SK-N-SH treated with all-trans-retinoic acid at 6 μM for 48 hours (cell line): ENCODE measurements at places on chromosomes 13 and 19.
A peak's percentile ranks its signal among the peaks of the same experiment; 100 is the strongest.

DNA sequence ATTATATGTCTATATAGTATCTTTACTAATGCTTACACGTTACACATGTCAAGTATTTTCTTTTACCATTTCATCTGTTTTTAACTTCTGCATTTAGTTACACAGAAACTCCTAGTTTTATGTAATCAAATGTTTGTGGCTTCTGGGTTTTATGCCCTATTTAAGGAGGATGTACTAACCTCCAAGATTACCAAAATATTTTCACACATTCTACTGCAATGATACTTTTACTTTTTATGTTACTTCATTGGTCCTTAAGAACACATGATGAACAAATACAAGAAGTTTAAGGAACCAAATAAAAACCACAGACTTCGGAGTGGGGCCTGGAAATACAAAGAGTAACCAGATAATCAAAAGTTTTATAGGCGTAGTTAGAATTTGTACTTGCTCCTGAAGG, 37.2 kb downstream of the ZC3H13 start:
- ATAC-seq, result no peak

GRCh38 chr13:99896369-99897075, 75.0 kb downstream of the ZIC5 start:
- no peak for ATAC-seq

DNA sequence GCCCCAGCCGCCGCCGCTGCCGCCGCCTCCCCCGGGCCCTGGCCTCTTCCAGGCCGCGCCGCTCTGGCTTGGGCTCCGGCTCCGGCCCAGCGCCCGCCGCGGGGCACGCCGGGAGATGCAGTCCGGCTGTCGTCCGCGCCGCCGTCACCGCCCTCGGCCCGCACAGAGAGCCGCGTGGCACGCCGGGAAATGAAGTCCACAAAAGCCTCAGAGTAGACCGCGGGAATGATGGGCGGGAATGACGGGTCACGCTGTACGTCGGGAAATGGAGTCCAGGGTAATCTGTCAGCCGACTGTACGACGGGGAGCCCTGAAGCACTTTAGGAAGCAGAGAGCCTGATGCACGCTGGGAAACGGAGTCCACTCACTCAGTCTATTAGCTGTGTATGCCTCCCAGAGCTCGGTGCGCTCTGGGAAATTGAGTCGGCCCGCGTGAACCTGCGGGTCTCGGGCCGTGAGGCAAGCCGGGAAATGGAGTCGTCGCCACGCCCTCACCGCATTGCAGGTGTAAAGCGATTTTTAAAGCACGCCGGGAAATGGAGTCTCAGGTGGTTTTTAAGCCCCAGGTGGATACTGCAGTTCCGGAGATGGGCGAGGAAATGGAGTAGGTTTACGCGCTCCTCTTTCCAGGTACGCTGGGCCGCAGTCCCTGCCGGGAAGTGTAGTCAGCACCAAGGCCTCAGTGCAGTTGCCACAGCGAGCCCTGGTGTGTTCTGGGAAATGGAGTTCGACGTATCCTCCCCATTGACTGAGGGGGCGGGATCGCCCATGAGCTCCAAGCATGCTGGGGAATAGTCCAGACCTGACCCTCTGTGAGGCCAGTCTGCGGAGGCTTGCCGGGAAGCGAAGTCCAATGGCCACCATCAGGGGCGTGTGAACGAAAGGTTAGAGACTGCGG, at the start of gene GSK3A:
Gene GSK3A, minus strand, starts transcription at position 91 of the 898 bp plus-strand sequence. CDS start 137 bp downstream, outside the sequence.
- ATAC-seq, result peak; percentile 87

DNA sequence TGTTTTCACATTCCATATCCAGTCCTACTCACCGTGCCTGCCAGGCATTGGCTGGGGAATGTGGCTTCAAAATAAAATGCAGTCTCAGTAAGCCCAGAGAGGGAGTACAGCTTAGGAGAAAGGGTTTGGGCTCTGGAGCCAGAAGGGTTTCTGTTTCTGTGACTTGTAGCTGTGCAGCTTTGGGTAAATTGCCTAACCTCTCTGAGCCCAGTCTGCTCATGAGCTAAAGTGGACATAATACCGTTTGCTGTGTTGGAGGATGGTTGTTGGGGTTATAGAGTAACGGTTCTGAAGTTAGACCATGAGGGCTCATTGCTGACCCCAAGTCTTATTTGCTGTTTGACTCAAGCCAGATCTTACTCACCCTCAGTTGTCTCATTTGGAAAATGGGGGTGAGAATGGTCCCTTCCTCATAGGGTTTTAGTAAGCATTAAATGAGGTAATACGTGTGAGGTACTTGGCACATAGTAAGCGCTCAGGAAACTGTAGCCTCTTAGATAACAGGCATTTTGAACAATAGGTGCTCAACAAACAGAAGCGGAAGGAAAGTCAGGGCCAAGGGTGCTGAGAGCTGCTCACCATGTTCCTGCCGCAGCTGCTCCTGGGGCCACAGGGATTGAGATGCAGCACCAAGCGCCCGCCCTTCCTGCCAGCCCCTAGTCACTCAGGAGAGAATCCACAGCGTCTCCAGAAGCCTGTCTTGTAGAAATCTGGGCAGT, 45.5 kb downstream of the C13orf42 start:
- no peak for ATAC-seq

GRCh38 chr13:101875717-101876393, 423.4 kb downstream of the ITGBL1 start:
- ATAC-seq, result peak; percentile 79

DNA sequence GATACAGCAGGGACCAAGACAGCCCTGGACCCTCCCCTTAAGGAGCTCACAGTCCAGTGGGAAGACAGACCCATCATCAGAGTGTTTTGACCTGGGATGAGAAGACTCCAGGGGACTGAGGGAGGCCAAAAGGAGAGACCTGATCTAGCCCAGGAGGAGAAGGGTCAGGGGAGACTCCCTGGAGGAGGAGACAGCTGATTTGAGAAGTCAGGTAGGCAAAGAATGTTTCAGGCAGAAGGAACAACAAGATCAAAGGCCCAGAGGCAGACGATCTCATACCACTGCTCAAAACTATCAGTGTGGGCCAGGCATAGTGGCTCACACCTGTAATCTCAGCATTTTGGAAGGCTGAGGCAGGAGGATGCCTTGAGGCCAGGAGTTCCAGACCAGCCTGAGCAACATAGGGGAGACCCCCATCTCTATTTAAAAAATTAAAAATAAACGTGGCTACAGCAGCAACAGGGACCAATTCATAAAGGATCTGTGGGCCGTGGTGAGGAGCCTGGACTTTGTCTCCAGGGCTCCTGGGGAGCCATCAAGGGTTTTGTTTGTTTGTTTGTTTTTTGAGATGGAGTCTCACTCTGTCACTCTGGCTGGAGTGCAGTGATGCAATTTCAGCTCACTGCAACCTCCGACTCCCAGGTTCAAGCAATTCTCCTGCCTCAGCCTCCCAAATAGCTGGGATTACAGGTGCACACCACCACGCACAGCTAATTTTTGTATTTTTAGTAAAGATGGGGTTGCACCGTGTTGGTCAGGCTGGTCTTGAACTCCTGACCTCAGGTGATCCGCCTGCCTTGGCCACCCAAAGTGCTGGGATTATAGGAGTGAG, 2.2 kb upstream of the COX6B1 start:
- ATAC-seq, result no peak

DNA sequence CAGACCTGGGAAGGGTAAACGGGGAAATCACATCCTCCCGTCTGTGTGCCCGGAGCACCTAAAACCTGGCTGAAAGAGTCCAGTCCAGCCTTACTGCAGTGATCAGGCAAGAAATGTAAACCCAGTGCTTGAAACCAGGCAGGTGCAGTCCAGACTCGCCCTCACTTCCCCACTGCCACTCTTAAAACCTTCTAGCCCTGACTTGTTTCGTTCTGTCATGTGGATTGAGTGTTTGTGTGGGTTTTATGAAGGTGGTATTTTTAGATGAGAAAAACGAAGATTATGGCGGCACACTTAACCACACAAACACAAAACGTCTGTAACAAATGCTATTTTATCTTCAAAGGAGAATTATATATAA, 839 bp upstream of the CKAP2 start:
- ATAC-seq, result 0 out of 3 replicates have a peak, but pooled peaks have one; percentile 1

GRCh38 chr13:77521194-77521593, 14.3 kb upstream of the SCEL start:
- peak; percentile 17 for ATAC-seq

DNA sequence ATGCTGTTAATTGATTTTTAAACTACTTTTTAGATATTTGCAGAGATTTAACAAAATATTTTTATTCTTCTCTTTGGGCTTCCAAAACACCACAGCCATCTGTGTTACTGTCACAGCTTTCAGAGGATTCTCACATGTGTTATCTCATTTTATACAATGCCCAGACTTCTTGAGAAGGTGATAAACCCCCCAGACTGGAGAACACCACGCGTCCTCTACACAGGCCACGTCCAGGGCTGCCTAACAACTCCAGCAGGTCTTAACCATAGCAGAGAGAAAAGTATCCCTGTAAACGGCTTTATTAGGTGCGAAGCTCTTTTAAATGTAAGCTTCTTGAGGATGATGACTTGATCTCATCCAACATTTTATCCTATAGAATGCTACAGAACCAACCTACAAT, 2.0 kb downstream of the GPR183 start:
- no peak for ATAC-seq

DNA sequence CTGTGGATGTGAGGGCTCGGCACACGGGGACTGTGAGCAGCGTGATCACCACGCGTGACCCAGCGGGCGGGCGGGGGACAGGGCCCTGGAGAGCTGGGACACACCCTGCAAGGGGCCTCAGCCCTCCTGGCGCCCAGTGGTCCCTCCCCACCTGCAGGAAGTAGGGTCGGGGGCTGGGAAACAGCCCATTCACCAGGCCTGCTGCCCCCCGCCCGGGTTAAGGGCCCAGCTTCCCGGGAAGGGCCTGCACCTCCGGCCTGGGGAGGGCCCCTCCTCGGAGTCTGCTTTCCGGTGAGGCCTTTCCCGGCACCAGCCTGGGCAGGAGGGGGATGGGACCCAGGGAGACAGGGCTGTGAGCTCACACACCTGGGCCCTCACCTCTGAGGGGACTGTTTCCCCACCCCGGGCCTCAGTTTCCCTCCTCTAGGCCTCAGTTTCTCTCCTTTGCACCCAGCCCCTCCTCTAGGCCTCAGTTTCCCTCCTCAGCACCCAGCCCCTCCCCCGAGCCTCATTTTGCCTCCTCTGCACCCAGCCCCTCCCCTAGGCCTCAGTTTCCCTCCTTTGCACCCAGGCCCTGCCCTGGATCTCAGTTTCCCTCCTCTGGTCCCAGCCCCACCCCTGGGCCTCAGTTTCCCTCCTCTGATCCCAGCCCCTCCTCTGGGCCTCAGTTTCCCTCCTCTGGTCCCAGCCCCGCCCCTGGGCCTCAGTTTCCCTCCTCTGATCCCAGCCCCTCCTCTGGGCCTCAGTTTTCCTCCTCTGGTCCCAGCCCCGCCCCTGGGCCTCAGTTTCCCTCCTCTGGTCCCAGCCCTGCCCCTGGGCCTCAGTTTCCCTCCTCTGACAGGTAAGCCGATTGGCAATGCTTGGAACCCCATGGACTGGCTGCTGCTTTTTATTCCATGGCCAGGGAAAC, 1.9 kb upstream of the MADCAM1 start:
- ATAC-seq, result no peak

- no peak for ATAC-seq
Observed at GRCh38 chr19:13537454-13537853, 31.2 kb upstream of the CACNA1A start.

- no peak for ATAC-seq
Observed at GRCh38 chr13:71005919-71006318, 861.1 kb downstream of the DACH1 start.

DNA sequence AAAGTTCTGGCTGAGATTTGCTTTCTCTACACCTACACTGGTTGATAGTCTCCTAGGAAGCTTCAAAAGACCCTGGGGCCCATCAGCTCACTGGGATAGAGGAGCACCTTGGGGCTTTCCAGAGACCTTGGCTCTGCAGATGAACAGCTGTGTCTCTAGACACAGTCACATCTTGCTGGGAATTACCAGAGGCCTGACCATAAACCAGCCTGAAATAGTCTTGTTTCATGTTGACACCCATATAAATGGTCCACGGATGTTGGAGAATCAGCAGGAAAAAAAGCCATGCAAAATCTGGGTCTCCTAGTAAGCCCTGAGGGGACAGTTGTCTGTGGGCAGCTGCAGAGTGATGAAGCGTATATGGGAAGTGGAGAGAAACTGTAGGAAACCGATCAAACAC, 207.6 kb downstream of the DNAJC15 start:
- no peak for ATAC-seq

DNA sequence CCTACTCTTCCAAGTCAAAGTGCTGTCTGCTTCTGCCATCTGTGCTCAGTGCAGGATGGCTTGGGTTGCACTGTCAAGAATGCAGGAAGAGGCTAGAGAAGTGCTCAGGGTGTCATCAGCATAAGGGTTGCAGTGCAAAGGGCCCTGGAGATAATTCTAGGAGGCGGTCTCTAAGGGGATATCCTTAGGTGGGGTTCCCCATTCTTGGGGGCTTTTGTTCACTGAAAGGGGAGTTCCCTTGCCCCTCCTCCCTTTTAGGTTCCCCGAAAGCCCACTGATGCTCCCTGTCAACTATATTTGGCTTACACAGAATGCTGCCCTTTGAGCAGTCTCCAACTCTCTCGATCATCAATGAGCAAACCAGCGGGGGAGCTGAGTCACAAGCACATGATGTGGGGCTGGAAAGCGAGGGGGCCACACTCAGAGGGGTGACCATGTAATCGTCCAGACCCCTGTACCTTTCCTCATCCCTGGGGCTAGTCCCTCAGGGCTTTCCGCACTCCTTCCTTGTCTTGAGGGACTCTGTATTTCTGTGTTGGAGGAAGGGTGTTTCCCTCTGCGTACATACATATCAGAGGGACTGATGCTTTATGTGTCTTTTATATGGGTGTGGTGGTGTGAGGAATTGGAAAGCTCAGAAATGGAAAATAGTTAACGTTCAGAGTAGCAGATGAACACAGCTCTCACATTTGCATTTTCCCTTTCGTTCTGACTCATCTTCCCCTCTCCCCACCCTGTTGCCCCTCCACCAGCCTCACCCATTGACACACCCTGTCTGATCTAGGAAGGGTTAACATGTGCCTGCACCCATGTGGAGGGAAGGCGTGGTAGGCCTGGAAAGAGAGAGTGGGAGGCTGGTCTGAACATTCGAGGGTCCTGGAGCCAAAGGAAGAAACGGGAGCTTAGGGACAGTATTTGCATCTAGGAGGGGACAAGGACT, 6.7 kb downstream of the ZBTB32 start:
- no peak; the same call in 2 of the 3 replicates for ATAC-seq

DNA sequence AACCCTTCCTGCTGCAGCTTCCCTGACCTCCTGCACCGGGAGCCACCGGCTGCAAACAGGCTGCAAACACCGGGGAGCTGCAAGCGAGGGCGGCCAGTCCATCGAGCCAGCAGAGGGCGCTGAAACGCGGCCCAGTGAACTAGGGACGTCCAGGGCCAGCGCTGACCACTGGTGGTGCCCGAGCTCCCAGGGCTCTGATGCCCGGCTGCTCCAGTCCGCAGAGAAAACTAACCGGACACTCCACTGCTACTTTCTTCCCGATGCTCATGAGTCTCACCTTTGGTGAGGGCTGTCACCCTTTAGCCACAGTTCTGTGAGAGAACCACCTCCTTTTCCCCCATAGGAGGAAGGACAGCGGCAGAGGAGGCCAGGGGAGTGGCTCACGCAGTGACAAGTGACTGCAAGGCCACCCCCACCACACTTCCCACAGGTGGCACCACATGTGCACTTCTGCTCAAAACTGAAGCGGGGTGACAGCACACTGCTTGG, 82.8 kb upstream of the MTIF3 start:
- peak; percentile 100 for ATAC-seq
